CD4-positive, alpha-beta T cell treated with Interleukin-6 at 100 ng/mL for 8 hours (primary cell): ENCODE measurements at places on chromosomes 16 and 17.

- no peak for DNase-seq
These were observed at the start of gene HBQ1 for GRCh38 chr16:180101-180675. Gene HBQ1 (plus strand): TSS chr16:180459. CDS start chr16:180487, 28 bp downstream.

GRCh38 chr16:83238949-83239691, 568.7 kb upstream of the HSBP1 start:
- no peak for DNase-seq

DNA sequence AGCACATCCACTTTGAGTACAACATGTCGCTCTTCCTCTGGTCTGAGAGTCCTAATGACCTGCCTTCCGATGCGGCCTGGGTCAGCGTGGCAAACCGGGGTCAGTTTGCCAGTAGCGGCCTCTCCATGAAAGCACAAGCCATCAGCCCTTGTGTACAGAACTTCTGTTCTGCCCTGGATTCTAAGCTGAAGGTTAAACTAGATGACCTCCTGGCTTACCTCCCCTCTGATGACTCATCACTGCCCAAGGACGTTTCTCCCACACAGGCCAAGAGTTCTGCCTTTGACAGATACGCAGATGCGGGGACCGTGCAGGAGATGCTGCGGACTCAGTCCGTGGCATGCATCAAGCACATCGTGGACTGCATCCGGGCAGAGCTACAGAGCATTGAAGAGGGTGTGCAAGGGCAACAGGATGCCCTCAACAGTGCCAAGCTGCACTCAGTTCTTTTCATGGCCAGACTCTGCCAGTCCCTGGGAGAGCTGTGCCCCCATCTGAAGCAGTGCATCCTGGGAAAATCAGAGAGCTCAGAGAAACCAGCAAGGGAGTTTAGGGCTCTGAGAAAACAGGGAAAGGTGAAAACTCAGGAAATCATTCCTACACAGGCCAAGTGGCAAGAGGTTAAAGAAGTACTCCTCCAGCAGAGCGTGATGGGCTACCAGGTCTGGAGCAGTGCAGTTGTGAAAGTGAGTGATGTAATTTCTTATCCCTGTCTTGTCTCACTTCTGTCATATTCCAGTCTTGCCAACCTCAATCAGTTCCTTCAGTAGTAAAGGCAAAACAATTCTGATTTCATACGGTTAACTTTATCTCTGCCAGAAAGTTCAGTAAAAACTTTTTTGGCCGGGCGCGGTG, 8.6 kb downstream of the COG1 start:
- no peak for DNase-seq

DNA sequence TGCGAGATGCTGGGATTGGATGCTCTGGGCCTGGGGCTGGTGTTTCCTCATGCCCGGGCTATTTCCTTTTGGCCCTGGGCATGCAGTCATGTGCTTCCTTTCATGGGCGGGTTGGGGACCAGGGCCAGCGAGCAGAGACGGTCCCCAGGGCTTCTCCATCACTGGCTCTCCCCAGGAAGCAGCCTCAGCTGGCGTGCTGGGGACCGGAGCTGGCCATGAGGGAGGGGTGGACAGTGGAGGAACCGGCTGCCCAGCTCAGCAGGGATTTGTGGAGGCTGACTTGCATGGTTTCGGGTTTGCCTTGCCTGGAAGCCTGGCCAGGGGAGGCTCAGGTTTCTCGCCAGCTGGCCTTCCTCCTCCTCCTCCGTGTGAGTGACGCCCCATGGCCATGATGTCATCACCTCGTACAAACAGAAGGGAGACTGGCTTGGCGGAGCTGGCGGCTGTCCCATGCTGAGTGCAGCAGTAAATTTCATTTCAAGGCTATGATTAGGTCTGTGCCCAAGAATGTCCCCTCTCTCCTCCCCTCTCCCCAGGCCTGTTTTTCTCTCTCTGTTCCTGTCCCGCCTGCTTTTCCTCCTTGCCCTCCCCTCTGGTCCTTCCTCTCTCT, 8.9 kb upstream of the TIMP2 start:
- no peak for DNase-seq

- DNase-seq, result no peak
These were observed 8.1 kb upstream of the NKD1 start for GRCh38 chr16:50539822-50540710.

DNA sequence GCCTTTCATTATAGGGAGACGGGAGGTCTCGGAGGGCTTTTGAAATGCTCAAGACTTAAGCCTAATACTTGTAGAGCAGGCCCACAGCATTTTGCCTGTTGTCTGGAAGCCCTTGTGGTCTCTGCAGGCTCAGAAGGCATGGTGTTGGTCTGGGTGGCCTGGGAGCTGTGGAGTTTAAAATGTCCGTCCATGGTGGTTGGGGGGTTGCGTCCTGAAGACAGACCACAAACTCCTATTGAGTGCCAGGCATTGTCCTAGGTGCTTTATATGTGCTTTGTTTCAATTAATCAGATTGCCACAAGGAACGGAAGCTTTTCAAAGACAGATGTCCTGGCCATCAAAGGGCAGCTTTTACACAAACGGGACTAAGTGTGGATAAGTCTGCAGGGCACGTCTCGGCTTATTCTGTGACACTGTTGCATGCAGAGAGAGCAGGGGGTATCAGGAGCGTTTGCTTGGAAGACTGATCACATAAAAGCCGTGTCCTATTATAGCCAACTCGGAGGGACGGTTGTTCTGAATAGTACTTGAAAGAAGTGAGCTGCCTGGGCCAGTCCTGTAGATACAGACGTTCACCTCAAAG, 7.8 kb downstream of the NTN1 start:
- no peak for DNase-seq
